ENCODE measurements at places on chromosomes 6 and 20.

- no peak for DNase-seq
Observed at GRCh38 chr6:115514656-115515055, 546.0 kb downstream of the FRK start.

DNA sequence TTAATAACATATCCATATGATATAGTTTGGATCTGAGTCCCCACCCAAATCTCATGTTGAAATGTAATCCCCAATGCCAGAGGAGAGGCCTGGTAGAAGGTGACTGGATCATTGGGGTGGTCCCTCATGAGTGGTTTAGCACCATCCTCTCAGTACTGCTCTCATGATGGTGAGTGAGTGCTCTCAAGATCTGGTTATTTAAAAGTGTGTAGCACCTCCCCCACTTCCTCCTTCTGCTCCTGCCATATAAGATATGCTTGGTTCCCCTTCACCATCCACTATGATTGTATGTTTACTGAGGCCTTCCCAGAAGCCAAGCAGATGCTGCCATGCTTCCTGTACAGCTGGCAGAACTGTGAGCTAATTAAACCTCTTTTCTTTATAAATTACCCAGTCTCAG lies 22.9 kb downstream of the IRF4 start:
- DNase-seq: no peak

DNA sequence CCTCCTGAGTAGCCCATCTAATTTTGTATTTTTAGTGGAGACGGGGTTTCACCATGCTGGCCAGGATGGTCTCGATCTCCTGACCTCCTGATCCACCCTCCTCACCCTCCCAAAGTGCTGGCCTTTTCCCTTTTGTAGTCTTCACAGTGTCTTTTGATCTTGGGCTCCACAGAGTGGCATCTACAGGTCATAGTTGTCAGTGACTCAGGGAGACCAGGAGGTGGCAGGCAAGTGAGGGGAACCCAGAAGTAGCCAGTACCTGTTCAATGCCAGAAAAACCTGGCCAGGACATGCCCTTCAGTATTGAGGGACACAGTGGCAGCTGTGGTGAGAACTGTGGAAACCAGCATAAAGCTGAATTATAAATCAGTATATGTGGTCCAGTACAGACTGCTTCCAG lies 19.6 kb downstream of the RPP21 start:
- no peak for DNase-seq

- DNase-seq: no peak
Observed at GRCh38 chr20:24936526-24937407, 12.3 kb upstream of the CST7 start.

DNA sequence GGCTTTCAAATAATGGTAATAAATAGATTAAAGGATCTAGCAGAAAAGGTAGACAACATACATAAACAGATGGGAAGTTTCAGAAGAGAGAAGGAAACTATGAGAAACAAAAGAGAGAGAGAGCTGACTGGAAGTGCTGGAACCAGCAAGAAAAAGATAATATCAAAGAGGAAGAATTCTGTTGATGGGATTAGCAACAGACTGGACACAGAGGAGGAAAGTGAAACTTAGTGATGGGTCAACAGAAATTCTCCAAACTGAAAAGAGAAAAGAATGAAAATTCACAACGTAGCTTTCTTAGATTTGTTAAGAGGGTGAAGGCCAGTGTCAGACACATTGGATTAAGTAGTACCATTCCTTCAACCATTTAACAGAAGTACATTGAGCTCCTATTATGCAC lies 48.3 kb upstream of the SIRPA start:
- DNase-seq: no peak

DNA sequence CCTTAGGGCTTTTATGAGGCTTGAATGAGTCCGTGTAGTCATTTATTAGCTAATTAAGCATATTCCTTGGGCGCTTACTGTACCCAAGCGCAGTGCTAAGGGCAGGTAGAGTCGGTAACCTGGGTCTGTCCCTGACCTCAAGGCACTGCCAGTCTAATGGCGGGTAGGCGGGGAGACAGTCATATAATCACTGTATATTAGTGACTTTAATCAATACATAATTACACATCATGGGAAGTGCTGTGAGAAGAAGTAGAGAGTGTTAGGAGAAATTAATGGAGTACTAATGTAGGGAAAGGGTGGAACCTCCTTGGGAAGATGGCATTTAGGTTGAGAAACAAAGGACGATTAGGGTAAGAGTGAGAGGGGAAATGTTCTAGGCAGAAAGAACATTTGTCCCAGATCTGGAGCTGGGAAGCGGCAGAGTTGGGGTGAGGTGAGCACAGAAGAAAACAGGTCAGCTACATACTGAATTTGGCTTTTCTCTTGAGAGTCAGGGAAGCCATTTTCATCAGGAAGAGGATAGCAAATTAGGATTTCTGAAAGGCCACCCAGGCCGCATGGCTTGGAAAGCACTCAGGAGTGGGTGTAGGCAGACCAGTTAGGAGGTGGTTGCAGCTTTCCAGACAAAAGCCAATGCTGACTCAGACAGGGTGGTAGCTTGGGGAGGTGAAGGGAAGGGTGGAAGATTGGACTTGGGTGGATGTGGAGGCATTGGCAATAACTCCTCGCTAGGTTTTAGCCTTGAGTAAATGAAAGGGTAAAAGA lies 954 bp upstream of the BLCAP start:
- no peak for DNase-seq

DNA sequence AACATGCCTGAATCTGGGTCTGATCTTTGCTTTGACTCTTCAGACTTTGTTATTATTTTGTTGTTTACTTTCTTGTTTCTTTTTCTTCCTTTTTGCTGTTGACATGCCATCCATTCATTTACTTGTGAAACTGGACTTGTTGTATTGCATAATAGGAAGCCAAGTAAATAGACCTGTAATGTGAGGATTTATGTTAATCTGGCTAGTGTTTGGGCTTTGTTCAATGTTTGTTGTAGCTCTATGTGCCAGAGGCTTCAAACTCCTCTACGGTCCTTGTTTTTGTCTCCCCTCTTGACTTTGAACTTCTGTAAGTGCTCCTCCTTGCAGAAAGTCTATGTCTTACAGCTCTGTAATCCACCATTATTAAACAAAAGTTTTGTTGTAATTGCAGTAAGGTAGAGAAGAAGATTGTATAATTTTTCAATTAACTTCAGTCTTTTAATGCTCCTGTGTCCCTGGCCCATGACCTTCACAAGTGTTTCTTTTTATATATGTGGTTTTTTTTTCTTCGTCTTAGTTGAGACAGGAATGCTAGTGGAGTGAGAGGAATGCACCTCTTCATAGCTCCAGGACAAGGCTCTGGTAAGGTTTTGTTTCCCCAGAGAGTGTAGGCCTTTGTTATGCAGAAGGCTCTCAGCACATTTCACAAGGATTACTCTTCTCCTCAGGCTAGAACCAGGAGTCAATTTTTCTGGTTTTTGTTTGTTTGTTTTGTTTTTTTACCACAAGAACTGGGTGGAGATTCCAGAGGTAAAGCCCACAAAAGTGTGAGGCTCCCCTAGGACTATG lies 1061.8 kb upstream of the CITED2 start:
- no peak for DNase-seq

GRCh38 chr20:11591965-11592364 lies 325.7 kb upstream of the BTBD3 start:
- DNase-seq: no peak

DNA sequence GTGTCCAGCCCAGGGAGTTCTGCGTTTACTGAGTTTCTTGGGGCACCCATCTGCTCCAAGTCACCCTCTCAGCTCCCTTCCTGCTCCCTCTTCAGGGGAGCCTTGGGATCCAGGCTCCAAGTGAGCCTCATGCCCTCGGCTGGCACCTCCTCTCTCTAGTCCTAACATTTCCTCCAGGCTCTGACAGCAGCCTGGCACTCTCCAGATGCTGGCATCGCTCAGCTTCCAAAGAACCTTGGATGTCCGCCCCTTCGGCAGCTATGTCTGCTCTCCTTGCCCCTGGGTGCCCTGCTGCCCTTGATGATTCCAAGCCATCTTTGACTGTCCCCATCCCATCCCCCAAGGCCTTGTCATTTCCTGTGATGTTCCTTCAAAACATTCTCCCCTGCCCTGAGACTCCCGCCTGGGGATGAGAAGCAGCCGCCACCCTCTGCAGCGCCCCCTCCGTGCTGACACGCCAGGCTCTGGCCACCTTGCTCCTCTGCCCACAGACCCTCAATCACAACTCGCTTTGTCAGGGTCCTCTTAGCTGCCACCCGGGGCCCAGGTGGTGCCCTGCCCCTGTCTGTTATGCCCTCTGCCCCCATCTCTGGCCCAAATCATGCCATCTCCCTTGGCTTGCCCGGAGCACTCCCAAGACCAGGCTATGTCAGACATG lies 6.6 kb upstream of the GFRA4 start:
- no peak for DNase-seq

GRCh38 chr6:137264311-137265075 lies 45.3 kb upstream of the IFNGR1 start:
- no peak for DNase-seq

- DNase-seq: no peak
Observed at GRCh38 chr6:127277878-127278843, 11.5 kb downstream of the RNF146 start.

DNA sequence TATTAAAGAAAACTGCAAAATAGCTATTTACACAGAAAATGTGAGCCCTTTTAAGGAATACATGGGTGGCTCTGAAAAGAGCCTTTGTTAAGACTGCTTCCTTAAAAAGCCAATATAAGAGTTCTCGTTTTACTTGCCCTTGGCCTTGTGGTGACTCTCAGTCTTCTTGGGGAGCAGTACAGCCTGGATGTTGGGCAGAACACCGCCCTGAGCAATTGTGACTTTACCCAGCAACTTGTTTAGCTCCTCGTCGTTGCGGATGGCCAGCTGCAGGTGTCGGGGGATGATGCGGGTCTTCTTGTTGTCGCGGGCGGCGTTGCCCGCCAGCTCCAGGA lies 111.5 kb downstream of the HFE start:
- no peak for DNase-seq

- DNase-seq: peak; percentile 78
Observed at GRCh38 chr6:130215526-130215925, 7.2 kb downstream of the SAMD3 start.

GRCh38 chr6:96631248-96631647 lies 68.3 kb downstream of the FHL5 start:
- no peak for DNase-seq

DNA sequence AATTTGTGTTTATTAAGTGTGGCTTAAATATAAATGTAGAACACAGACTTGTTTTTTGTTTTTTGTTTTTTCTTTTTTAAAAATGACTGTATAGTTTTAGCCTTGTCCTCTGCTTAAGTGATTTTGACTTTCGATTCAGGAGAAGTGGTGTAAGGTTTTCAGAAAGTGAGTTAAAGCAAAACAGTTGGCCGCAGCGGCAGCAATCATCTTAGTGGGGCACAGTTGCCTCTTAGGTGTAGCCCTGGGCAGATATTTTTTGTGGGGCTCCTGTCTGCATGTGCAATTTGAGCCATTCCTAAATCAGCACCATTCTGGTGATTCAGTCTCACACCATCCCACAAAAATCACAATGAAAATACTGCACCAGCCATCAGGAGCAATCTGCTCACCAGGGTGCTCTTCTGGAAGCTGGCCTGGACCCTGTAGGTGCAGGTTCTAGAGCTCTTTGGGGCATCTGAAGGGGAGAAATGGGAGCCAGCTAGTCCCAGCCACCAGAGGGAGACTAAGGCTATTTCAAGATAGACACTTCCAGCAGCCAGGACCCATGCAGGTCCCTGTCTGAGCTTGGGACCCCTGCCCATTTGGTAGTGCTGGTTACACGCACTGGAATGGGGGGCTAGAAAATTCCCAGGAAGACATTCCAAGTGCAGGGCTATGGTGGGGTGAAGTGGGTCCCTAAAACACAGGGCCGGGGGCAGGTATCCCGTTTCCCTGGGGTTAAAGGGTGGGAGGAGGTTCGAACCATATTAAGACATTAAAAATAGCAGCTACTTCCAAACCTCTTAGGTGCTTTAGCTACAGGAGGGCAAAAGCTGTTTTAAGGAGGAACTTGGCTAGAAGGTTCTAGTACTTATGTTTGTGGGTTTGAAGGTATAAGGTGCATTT lies 156.6 kb downstream of the NFATC2 start:
- DNase-seq: peak; percentile 44

GRCh38 chr20:48583801-48584200 lies 244.0 kb downstream of the PREX1 start:
- DNase-seq: no peak

- no peak for DNase-seq
Observed at GRCh38 chr6:44538807-44539201, 151.3 kb downstream of the CDC5L start.

DNA sequence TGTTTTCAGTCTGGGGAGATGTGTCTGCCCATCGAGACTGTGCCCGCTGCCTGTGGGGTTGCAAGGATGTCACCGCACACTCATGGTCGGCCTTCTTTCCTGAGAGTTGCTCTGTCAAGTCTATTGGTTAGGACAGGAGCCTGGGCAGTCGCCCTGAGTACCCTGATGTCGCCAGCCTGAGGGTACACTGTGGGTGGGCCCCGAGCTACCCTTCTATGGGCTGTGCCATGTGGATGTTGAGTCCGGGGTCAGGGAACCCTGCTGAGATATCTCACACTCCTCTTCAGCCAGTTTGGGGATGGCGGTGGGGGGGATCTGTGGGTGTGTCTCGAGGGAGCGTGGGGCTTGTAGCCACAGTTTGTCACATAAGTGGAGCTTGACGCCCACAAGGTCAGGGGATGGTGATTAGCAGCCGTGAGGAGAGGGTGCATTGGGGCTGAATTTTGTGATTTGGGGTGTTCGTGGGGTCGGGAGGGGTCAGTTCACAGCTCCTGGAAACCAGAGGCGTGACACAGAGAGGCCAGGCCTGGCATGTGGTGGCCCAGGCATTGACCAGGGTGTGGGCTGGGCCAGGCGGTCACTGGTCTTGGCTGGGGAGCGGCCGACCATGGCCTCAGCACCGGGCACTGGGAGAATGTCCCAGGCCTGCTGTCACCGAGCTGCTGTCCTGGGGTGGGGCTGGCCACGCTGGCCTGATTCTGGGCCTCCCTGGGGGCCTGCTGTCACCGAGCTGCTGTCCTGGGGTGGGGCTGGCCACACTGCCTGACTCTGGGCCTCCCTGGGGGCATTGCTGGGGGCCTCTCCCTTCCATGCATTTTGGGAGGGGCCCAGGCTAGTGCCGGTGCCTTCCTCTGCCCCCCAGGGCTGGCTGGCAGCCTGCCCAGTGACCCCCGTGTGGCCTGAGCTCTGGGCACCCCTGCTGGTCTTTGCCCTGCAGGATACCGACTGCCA lies 1.6 kb upstream of the NPBWR2 start:
- no peak for DNase-seq

GRCh38 chr6:66866801-66867200 lies 1159.8 kb upstream of the EYS start:
- no peak for DNase-seq

DNA sequence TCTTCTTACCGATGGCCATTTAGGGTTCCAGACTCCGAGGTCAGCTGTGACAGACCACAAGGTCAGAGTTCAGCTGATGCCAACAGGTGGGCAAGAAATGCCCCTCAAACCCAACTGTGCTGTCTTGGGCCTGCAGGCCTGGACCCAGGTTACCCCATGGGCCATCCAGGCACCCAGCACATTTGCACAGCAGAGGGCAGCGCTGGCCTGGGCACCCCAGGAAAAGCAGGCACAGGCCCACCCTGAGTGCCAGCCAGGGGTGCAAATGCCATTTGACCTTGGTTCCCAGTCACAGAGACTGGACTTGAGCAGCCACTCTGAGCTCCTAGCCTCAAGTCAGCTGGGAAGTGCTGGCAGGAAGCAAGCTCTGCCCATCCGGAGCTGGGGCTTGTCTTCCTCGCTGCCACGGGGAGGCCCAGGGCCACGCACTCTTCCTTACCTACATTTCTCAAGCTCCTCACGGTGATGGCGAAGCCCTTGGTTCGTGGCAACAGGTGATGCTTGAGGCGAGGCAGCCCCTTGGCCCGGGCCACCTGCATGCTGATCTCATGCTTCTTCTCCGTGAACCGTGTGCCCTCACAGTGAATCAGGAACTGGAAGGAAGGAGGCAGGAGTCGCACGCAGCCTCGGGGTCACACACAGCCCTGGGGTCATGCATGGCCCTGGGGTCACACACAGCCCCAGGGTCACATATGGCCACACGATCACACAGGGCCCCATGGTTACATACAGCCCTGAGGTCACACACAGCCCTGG lies 120.8 kb downstream of the AGPAT4 start:
- DNase-seq: no peak

All from CD4-positive, alpha-beta T cell treated with Interleukin-2 at 100 ng/mL for 4 hours (primary cell).